Effector memory CD4-positive, alpha-beta T cell (primary cell): ENCODE measurements at places on chromosomes 13 and 19.

DNA sequence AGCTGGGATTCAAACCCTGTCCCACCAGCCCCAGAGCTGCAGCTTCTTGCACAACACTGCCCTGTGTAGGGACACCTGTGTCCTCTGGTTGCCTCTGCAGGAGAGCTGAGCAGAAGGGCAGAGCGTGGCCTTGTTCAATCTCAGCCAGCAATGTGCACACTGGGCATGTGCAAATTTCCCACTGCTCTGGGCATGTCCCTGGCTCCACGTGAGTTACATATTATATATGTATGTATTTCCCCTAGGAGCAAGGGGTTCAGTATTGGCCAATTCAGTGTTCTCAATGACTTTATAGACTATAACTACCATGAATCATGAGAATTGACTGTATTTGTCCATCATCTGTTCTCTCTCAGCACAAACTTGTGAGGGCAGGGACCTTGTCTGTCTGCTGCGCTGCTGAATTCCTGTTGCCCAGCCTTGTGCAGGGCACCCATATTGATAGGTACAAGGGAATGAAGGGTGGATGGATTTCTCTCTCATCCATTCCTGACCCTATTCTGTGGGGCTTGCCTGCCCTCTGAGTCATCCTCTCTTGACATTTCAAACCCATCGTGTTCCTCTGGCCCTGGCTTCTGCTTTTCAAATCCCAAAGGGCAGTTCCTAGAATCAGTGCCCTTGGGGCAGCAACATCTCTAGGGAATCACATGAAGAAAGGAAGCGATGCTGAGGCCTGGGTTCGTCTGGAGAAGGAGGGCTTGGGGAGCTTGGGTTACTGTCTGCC is 69.7 kb downstream of the ERICH6B start:
- no peak for DNase-seq

DNA sequence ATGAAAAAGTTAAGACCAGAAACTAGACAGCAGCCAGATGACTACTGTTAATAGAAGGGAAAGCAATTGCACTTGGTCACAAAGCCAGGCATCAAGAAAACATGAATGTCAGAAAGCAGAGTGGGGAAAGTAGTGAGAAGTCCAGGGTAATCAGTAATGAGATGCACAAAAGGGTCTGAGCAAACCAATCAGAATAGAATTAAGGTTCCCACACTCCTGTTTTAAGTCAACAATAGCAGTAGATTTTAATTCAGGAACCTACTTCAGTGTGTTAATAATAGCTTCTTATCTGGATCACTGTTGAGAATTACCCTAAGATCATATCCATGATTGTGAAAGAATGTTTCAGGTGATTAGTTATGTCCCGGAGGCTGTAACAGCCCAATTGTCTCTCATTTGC is 72.6 kb upstream of the KLF5 start:
- no peak for DNase-seq

DNA sequence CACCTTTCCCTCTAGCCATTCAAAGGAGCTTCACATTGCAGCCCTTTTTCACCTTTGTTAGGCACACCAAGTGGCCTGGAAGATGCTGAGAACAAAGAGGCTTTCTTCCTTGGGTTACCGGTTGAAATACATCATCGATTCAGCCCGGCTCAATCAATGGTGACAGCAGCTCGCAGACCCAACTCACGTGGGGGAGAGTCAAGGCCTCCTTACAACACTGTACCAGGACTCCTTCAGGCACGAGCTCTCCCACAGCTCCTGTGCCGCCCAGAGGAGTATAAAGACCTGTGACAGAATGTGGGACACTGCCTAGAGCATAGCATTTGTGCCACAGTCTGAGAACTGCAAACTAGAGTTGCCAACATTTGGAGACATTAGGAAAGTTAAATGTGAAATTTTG is 3.9 kb upstream of the LRRC63 start:
- DNase-seq, result no peak

GRCh38 chr13:99289674-99290337 is 17.4 kb downstream of the GPR183 start:
- DNase-seq, result peak; percentile 47

DNA sequence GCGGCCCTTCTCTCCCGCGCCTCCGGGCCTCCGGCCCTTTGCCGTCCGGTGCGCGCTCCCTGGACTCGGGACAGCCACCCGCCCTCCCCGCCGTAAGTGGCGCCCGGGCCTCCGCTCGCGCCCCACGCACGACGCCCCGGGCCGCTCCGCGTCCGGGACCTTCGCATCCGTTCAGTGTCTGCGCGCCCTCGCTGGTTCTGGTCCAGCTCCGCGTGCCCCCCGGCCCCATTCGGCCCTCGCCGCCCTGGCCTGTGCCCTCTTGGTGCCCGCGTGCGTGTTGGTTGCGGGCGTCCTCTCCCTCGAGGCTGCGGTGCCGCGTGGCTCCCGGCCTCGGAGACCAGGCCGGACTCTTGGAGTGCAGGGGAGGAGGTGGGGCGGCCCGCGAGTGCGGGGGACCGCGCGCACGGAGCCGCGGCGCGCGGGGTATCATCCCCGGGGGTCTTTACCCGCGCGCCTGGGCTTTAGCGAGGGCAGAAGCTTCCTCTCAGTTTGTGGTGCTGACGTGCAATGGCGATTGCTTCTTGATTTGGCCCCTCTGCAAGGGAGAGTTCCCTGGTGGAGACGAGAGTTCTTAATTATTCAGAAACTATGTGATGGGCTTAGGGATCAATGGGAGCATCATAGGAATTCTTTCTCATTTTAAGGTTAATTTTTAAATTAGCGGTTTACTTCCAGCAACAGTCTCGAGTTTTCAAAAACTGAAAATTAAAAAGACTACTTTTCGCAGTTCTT is 757 bp downstream of the WASF3 start:
- no peak for DNase-seq

DNA sequence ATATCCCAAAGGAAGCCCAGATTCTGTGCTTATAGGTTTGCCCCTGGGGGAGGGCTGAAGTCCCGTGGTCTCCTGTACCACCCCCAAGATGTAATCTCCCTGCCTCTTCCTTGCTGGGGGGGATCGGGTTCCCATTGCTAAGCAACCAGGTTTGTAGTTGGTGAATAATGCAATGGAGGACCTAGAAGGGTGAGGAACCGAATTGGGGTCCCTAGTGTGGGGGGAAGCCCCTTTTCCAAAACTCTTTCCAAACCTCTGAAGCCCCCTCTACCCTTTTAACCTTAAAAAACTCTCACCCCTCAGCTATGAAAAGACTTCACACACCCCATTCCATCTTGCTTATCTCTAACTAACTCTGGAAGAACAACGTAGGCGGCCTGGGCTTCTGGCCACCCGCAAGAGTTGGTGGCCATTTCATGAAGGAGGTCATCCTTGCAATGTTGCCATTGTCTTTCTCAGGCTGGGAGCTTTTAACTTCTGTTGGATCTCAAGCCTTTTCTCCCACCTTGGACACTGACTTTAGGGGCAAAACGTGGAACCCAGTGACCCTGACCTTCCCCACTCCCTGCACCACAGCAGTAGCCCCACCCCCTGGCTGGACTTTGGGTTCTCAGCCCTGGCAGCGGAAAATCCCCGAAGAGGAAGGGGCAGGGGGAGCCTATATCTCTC is 661 bp downstream of the PALM3 start:
- no peak for DNase-seq

GRCh38 chr13:94515374-94515773 is 35.9 kb upstream of the DCT start:
- no peak for DNase-seq

- DNase-seq, result no peak
Measured at GRCh38 chr13:100090861-100091260, 2.0 kb downstream of the PCCA start.

DNA sequence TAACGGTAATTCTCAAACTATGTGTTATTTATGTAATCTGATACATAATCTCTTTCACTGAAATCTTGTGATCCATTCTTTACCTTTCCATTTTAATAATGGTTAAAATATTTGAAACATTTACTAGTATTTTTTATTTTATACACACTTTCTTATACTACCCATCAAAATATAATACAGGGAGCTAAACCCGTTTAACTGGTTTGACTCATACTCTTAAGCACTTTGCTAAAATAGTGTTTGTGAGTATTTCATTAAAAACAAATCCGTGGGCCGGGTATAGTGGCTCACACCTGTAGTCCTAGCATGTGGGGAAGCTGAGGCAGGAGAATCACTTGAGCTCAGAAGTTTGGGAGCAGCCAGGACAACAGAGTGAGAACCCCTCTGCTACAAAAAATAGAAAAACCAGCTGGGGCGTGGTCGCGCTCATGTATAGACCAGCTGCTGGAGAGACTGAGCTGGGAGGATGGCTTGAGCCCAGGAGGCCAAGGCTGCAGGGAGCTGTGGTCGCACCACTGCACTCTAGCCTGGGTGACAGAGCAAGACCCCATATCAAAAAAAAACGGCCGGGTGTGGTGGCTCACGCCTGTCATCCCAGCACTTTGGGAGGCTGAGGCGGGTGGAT is 43.8 kb upstream of the DCUN1D2 start:
- DNase-seq, result no peak

DNA sequence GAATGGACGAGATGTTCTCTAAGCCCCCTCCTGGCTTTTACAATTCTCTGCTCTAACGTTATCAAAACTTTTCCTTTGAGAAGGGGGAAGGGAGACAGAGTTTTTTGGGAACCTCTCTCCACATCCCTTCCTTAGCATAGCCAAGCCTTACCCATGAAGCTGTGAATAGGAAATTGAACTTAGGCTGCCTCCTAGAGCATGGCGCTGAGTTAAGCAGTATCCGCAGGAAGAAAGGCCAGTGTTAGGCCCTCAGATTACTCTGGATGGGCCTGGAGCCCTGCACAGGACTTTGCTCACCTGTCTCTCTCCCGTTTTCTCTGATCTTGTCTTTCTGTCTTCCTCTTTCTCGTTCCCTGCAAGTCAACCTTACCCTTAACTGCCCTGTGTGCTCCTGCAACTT is 39.6 kb downstream of the CYP2B6 start:
- DNase-seq, result no peak

DNA sequence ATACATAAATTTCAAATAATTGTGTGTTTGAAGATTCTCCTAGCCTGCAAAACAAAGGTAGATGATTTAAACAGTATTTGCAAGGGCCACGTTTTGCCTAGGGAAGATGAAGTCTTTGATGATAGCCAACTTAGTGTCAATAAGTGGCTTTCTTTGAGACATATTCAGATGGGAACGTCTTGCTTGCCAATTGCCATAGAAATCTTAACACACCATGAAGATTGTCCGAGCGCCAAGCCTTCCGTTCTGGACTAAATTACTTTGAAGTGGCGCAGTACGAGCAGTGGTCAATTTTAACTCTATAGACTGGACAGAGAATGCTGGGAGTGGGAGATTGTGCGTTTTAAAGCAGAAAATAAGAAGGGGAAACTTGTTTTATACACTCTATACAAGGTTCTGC is 9.9 kb downstream of the ZIC5 start:
- DNase-seq, result no peak

GRCh38 chr13:20461860-20462532 is 63.7 kb downstream of the CRYL1 start:
- DNase-seq, result no peak

DNA sequence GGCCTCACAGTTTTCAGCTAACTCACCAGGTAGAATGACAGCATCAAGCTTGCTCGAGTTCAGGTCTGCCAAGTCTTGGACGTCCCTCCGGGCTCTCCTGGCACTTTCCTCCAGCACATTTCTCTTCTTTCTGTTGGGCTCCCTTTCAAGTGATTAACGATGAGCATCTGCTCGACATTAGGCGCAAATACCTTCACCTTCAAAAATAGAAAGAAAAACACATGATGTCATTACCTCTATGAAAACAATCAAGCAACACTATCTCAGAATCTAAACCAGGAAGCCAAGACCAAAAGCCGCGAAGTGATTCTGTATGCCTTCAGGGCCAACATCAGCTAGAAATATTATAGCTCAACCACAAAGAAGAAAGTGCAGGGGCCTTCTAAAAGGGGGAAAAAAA is 15.4 kb upstream of the CLN5 start:
- no peak for DNase-seq

GRCh38 chr19:28130066-28130511 is 1082.9 kb downstream of the UQCRFS1 start:
- DNase-seq, result no peak

GRCh38 chr13:99237981-99238662 is 20.1 kb downstream of the GPR18 start:
- no peak for DNase-seq

- peak; percentile 82 for DNase-seq
Measured at GRCh38 chr19:49387936-49388372, at the start of gene KASH5. Gene KASH5, plus strand, starts transcription at chr19:49388249. Its CDS starts 2,635 bp downstream, at chr19:49390884.

- DNase-seq, result no peak
Measured at GRCh38 chr13:41007744-41008128, 11.4 kb downstream of the ELF1 start.
